Pancreas (tissue), 10 donors: ENCODE measurements at places on chromosomes 5 and 9. TPM values are rescaled to one million over a fixed set of nuclear protein-coding genes. Genes with fewer than 3 reads are reported as not detected.

DNA sequence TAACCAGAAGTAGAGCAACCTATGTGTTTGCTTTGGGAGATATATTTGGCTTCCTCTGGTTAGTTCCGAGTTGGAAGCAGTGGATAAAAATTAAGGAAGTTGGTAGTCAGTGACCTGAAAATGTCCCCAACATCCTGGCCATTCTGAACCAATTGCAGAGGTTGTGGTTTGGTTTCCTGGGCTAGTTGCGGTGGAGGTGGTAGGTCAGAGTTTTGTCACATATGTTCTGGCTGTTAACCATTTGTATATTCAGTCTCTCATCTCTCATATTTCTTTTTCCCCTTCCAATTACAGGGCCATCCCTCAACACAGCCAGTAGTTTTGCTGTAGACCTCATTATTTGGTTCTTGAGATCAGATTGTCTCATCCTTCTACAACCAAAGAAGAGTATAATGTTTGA is 1026.9 kb downstream of the PTPRD start:
- no peaks in the 10 kb centered on the region for H3K36me3 ChIP-seq
- H3K4me3 ChIP-seq, result no peak overlapping the region
- DNase-seq, result no peak
- H3K27me3 ChIP-seq, result no peaks in the 10 kb centered on the region

DNA sequence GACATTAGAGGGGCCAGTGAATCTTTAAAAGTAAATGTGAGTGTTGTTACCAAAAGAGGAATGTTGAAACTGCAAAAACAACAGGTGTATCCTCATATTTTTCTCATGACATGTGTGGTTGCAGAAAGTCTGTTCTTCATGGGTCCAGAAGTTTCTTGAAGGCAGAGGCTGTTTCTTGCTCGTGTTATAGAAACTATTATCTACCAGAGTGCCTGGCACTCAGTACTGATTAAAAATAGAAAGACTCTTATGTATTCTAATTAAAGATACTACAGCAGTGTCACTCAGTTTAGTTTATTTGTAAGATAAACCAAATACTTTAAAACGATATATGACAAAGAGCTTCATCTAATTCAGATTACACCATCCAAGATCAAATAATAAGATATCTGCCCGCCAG is 1864.2 kb upstream of the WWC1 start:
- no peaks in the 10 kb centered on the region for H3K36me3 ChIP-seq
- no peak overlapping the region for H3K27ac ChIP-seq
- H3K4me3 ChIP-seq, result no peak overlapping the region
- no peak for DNase-seq
- H3K4me1 ChIP-seq, result no peaks in the 10 kb centered on the region
- no peaks in the 10 kb centered on the region for H3K27me3 ChIP-seq

GRCh38 chr5:66904189-66904588 is 292.4 kb downstream of the CD180 start:
- H3K36me3 ChIP-seq, result no peaks in the 10 kb centered on the region
- no peaks in the 10 kb centered on the region for H3K27me3 ChIP-seq
- no peak overlapping the region for H3K27ac ChIP-seq
- DNase-seq, result no peak
- no peak overlapping the region for H3K4me3 ChIP-seq

DNA sequence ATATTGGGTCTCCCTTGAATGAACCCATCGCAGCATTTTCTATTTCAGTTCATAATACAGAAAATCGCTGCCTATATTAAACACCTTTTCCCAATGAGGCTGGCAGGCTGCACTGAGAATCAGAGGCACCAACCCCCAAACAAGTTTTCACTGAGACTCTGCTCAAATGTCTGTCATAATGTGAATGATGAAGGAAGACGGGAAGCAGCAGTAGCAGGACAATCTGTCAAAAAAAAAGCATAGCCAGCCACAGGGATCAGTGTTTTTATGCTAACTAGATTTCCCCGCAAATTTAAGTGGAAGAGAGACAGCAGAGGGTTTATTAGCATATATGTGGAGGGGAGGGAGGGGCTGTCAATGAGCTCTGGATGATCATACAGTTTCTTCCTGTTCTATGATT is 162.7 kb upstream of the PDE4D start:
- H3K36me3 ChIP-seq, result no peaks in the 10 kb centered on the region
- no peaks in the 10 kb centered on the region for H3K4me1 ChIP-seq
- DNase-seq, result no peak

- peaks cover 6% of the 10 kb centered on the region for H3K4me1 ChIP-seq
- DNase-seq, result peak; percentile 69
- no peaks in the 10 kb centered on the region for H3K36me3 ChIP-seq
- H3K27me3 ChIP-seq, result no peaks in the 10 kb centered on the region
- H3K27ac ChIP-seq, result no peak overlapping the region
- no peak overlapping the region for H3K4me3 ChIP-seq
These were observed 42.8 kb downstream of the SNX30 start for GRCh38 chr9:112793213-112793810.

- no peaks in the 10 kb centered on the region for H3K4me1 ChIP-seq
- H3K36me3 ChIP-seq, result no peaks in the 10 kb centered on the region
- DNase-seq, result no peak
- no peak overlapping the region for H3K27ac ChIP-seq
These were observed 63.7 kb upstream of the SPINK5 start for GRCh38 chr5:148000036-148000435.

- H3K4me1 ChIP-seq, result no peaks in the 10 kb centered on the region
- DNase-seq, result no peak
- H3K27ac ChIP-seq, result no peak overlapping the region
These were observed 27.3 kb downstream of the CLTA start for GRCh38 chr9:36218011-36218410.

DNA sequence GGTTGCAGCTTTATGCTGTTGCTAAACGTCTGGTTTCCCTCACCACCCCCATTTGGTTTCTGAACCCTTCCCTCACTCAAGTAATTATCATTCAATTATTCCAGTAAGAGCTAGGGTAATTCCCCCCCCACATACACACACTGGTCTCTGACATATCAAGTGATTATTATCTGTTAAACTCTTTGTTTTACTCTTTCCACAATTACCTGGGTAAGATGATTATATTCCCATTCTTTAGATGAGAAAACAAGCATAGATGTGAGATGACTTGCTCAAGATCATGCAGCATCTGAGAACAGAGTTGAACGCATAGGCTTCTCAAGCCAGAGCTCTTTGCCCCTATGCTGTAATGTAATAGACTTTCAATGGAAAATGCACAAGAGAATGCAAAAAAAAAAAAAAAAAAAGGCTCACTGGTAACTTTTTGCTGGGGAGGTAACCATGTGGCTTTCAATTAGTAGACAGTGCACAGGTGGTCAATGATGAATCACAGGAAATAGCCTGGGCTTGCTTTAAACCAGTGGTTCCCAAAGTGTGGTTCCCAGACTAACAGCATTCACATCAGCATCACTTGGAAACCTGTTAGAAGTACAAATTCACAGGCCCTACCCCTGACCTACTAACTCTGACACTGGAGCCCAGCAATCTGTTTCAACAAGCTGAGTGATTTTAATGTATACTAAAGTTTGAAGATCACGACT is 87.6 kb downstream of the PIK3R1 start:
- no peaks in the 10 kb centered on the region for H3K36me3 ChIP-seq
- no peaks in the 10 kb centered on the region for H3K27me3 ChIP-seq
- H3K27ac ChIP-seq, result no peak overlapping the region
- peaks cover 22% of the 10 kb centered on the region for H3K4me1 ChIP-seq
- H3K4me3 ChIP-seq, result no peak overlapping the region

- DNase-seq, result no peak
- H3K4me3 ChIP-seq, result no peak overlapping the region
- no peaks in the 10 kb centered on the region for H3K4me1 ChIP-seq
- peaks cover 4% of the 10 kb centered on the region for H3K27me3 ChIP-seq
- H3K27ac ChIP-seq, result no peak overlapping the region
These were observed 170.3 kb downstream of the TMC1 start for GRCh38 chr9:72691671-72692070.

- no peak overlapping the region for H3K4me3 ChIP-seq
- DNase-seq, result no peak
- no peaks in the 10 kb centered on the region for H3K27me3 ChIP-seq
- H3K36me3 ChIP-seq, result no peaks in the 10 kb centered on the region
These were observed 20.2 kb downstream of the ALDH1A1 start for GRCh38 chr9:72932619-72933018.

GRCh38 chr9:73402081-73403028 is 250.7 kb downstream of the ANXA1 start:
- no peaks in the 10 kb centered on the region for H3K4me1 ChIP-seq
- DNase-seq, result no peak
- no peak overlapping the region for H3K27ac ChIP-seq
- no peaks in the 10 kb centered on the region for H3K27me3 ChIP-seq

GRCh38 chr5:34639852-34640626 is 16.1 kb upstream of the RAI14 start:
- H3K27ac ChIP-seq, result no peak overlapping the region
- no peak for DNase-seq
- no peaks in the 10 kb centered on the region for H3K36me3 ChIP-seq
- no peaks in the 10 kb centered on the region for H3K27me3 ChIP-seq
- no peak overlapping the region for H3K4me3 ChIP-seq

GRCh38 chr9:77022783-77023440 is 3.5 kb downstream of the FOXB2 start:
- H3K27ac ChIP-seq, result no peak overlapping the region
- no peaks in the 10 kb centered on the region for H3K36me3 ChIP-seq
- H3K27me3 ChIP-seq, result peaks cover 30% of the 10 kb centered on the region
- H3K4me1 ChIP-seq, result no peaks in the 10 kb centered on the region
- no peak for DNase-seq

Gene DPP7
- 526 TPM for polyA plus RNA-seq

Gene MAST4
- 7.6 TPM for polyA plus RNA-seq

Gene FCN1
- 0.54 TPM for polyA plus RNA-seq

Gene VPS13A
- 19.1 TPM for polyA plus RNA-seq

Gene NSUN2
- polyA plus RNA-seq, result 56.4 TPM

Gene SLC4A9
- polyA plus RNA-seq, result 1.0 TPM

Gene RAB24
- 125 TPM for polyA plus RNA-seq
